Fibroblast of villous mesenchyme (primary cell): ENCODE measurements at places on chromosomes 3 and 15. TPM values are rescaled to one million over a fixed set of nuclear protein-coding genes. Genes with fewer than 3 reads are reported as not detected.

Gene FAN1
- 12.9 and 19.9 TPM in 2 replicates for total RNA-seq

Gene AMT
- 1.3 and 1.7 TPM in 2 replicates for total RNA-seq

DNA sequence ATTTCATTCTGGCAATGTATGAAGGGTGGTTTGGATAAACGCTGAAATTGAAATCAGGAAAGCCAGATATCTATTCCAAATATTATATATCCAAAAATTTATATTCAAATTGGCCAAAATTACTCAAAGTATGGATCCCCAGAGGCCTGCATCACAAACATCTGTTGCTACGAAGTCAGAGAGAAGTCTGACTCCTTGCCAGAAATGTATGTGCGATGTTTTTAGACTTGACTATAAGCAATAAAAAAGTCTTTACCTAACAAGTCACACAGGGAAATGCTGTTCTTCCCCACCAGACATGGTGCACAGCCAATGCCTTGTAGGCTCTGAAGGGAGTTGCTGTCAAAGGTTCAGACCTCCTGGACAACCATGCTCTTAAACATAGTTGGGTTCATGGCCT lies 533.1 kb downstream of the OTOL1 start:
- DNase-seq, result no peak

GRCh38 chr15:51878446-51879386 lies 49.3 kb downstream of the TMOD3 start:
- peak; percentile 85 for DNase-seq

DNA sequence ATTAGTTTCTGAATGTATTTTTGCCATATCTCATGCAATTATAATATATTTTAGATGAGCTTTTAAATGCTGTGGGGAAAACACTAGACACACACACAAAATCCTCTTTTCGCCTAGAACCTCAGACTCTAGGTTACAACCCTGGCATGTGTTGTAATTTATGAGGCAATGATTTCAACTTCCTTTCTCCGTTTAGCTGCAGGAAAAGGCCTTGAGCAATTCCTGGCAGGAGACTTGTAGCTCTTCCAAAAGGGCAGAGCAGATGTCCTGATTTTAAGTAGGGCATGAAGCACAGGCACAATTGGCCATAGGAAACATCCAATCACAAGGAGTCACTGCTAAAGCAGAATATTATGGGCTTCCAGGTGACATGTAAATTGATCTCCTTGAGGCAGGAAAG lies 82.0 kb downstream of the GPR156 start:
- DNase-seq, result peak; percentile 94

DNA sequence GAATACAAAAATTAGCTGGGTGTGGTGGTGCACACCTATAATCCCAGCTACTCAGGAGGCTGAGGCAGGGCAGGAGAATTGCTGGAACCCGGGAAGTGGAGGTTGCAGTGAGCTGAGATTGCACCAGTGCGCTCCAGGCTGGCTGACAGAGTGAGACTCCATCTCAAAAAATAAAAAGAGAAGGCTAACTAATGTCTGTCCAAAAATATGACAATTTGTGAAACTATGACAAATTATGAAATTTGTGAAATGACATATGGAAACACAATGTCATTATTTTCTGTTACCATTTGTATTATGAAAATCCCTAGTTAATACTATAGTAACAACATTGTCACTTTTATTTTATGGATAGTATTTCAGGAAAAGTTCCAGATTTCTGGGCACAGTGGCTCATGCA lies 1306.3 kb upstream of the EPHA6 start:
- DNase-seq, result no peak

- DNase-seq, result no peak
Observed at GRCh38 chr3:42900226-42901072, 5.5 kb upstream of the ZNF662 start.

DNA sequence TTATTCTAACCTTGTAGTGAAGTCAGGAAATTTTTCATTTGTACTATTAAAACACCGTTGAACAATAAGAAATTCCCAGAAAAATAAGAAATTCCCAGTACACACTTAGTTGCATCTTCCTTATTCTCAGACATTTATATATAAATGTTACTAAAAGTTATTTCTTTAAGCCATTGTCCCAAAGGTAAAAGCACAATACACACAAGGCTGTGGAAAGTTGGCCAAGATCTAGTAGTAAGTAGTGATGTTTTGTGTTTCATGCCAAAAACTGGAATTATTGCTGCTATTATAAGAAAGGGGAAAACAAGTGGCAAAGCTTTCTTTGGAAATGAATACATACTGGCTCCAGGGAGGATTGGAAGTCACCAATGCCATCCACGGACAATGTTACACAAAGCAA lies 802.5 kb upstream of the DPPA4 start:
- DNase-seq, result no peak

DNA sequence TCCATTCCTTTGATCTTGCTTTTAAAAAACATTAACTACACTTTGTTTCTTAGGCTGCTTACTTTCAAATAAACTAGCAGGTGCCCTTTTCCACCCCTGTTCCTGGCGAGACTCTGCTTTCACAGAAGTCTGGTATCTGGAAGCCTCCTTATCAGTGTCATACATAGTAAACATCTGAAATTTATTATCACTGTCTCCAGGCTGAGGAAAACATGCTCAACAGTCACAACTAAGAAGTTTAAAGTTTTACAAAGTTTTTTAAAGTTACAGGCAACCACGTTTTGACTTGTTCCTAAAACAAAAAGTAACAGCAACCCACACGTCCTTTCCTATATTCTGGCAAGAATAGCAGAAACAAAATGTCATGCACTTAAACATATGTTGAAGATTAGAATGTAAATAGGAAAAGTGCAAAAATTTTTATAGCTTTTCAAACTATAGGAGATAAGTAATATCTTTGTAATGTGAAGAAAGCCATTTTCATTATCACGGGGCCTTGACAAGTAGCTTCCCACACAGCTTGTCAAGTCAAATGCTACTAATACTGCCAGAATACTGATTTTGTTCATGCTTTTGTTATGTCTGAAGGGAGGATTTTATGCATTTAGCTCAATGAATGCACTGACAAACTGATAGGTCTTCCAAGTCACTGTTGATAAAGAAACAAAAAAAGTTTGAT lies 275.2 kb upstream of the KCNMB2 start:
- peak; percentile 90 for DNase-seq

Gene PRRT3
- 3.2 and 3.5 TPM in 2 replicates for total RNA-seq

Gene GOLGA8O
- 0.43 and 0.64 TPM in 2 replicates for total RNA-seq

GRCh38 chr3:94904156-94904674 lies 841.4 kb downstream of the NSUN3 start:
- DNase-seq, result no peak

- DNase-seq, result no peak
Observed at GRCh38 chr15:82535566-82536408, 4.5 kb downstream of the RPS17 start.

- no peak for DNase-seq
Observed at GRCh38 chr15:40355976-40356585, 1.9 kb upstream of the DISP2 start.

DNA sequence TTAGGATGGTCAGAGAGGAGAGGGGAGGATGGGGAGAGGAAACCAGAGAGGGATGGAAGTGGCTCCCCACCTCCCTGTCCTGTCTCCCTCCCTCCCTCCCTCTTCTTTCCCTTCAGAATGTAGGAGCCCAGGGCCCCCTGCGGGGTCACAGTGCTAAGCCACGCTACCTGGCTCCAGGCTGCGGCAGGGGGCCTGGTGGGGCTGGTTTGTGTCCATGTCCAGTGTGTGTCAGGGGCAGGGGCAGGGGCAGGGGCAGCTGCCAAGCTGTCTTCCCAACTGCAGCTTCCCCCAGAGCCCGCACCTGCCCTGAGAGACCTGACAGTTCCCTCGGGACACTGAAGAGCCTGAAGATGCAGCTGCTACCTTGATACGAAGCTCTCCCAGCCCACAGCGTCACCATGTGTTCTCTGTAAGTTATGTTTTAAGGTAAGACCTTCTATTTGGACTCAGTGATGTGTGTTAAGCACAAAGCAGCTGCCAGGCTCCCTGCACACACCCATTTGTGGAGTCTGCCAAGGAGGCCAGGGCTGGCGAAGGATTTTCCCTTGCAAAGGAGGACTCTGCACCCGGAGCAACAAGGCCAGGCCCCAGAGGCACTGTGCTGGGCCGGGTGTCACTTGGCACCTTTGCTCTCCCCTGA lies 121.8 kb upstream of the SMAD3 start:
- DNase-seq, result no peak

Gene ISLR
- 73.8 and 83.4 TPM in 2 replicates for total RNA-seq

Gene TMEM40
- total RNA-seq, result under 0.01 TPM in 1 of 2 replicates, not detected in the other

GRCh38 chr15:82971218-82971984 lies 14.6 kb upstream of the RAMAC start:
- no peak for DNase-seq

GRCh38 chr3:72270072-72270681 lies 485.2 kb upstream of the PROK2 start:
- DNase-seq, result peak; percentile 99

Gene SCN11A
- under 0.01 TPM in 2 replicates for total RNA-seq

DNA sequence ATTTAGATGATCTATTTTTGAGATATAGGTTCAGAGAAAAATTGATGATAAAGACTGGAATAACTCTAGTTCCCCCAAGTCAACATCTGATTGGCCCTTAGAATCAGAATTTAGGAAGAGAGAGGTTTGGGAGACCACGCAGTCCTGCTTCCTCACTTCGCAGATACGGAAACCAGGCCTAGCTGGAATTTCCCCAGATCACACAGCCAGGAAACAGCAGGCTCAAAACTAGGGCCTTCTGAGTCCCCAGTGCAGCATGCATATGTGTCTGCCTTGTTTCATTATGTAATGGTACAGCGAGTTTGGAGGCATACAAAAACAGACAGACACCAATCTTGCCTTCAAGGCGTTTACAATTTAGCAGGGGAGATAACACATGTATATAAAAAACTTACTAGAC lies 177.1 kb upstream of the ICE2 start:
- no peak for DNase-seq

- no peak for DNase-seq
Observed at GRCh38 chr3:118802325-118803095, 232.1 kb downstream of the IGSF11 start.

GRCh38 chr3:188861842-188862744 lies 309.7 kb upstream of the TPRG1 start:
- peak; percentile 49 for DNase-seq

- peak; percentile 83 for DNase-seq
Observed at GRCh38 chr15:71601038-71601834, 209.1 kb upstream of the NR2E3 start.

Gene TERC
- total RNA-seq, result 168 and 175 TPM in 2 replicates

Gene SNX22
- total RNA-seq, result under 0.01 and 0.32 TPM in 2 replicates

Gene UBE2E1
- total RNA-seq, result 62.2 and 69.5 TPM in 2 replicates

Gene CACNA1D
- under 0.01 TPM in 1 of 2 replicates, not detected in the other for total RNA-seq

- no peak for DNase-seq
Observed at GRCh38 chr15:96123028-96123400, 207.5 kb upstream of the NR2F2 start.

DNA sequence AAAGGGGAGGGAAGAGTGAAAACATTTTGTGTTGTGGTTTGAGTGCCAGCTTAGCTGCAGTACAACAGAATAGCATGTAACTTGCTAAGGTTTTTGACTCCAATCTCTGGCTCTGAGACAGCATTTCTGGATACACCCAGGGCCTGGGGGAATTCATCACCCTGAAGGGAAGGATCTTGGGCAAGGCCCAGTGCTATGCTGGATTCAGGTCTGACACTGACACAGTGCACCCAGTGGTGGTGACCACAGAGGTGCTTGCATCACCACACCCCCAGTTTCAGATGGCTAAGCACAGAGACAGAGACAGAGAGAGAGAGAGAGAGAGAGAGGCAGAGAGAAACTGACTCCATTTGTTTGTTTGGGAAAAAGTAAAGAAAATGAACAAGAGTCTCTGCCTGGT lies 74.1 kb upstream of the KBTBD8 start:
- no peak for DNase-seq

Gene FOXL2
- 49.7 and 52.8 TPM in 2 replicates for total RNA-seq

Gene SH2D7
- not detected in 2 replicates for total RNA-seq

Gene AHSG
- total RNA-seq, result not detected in 2 replicates

GRCh38 chr15:58698887-58699641 lies 50.4 kb downstream of the ADAM10 start:
- peak; percentile 28 for DNase-seq

- DNase-seq, result peak; percentile 22
Observed at GRCh38 chr3:185215873-185216606, 37.8 kb downstream of the EHHADH start.

Gene SEMA3G
- 0.32 TPM in 1 of 2 replicates, not detected in the other for total RNA-seq

DNA sequence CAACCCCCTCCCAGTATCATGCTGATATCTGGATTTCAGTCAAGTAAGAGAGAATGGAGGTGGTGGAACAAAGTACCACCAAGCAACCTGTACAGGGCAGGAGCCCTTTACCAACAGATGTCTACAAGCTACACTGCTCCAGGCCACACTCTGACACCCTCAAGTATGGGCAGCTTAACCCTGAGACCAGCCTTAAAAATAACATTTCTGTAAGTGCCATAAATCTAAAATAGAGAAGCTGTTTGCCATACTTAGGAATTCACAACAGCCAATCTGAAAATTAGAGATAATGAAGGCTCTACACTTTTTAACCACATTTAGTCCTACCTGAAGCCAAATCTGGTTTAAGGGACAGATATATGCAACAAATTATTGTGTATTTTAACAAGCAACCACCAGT lies 59.7 kb downstream of the C3orf70 start:
- no peak for DNase-seq

DNA sequence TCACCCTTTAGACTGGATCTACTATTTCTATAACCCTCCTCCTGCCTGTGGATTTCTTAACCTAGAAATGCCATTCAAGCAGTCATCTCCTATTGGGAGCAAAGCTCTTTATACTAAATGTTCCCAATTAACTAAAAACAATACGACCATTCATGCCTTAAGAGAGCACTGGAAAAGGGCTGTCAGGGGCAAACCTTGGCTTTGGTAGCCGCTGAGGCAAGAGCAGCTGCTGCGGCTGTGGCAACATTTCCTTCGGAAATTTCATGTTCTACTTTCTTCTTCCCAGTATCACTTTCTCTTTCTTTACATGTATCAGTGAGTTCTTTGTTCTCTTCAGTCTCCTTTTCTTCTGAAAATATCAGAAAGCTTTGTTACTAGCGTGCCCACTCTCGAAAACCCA lies 56.3 kb upstream of the CSPG5 start:
- no peak for DNase-seq

Gene GRK7
- total RNA-seq, result under 0.01 TPM in 1 of 2 replicates, not detected in the other

- DNase-seq, result no peak
Observed at GRCh38 chr3:117433427-117433826, 723.8 kb downstream of the TUSC7 start.

Gene UBR1
- total RNA-seq, result 48.0 and 76.0 TPM in 2 replicates

DNA sequence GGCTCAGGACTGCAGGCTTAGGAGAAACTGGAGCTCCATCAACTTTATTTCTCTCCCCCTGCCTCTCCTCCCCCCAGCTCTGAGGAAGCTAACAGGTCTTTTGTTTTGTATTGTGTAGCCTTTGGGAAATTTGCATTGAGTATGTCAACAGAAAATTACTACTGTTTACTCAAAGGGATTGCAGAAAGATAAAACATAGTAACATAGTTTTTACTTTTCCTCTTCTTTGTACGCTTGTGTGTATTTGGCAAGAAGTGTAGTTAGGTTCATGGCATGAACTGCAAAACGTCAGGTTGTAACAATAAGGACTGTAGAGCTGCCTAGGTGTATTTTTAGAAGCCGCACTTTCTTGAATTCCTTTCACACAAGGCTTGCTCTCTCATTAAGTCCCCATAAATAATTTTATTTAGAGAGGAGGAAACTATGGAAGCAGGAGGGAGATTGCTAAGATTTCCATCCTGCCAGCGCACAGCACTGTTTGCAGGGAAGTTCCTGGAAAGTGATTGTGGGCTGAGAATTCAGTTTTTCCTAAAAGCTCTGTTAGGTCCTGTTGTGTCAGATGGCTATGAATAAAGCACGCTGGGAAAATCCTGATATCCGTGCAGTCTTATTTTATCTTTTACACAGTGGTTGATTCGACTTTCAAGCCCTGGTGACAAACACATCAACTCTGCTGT lies 21.1 kb upstream of the SATB1 start:
- DNase-seq, result no peak
